Glutamatergic neuron (in vitro differentiated cells): ENCODE measurements at places on chromosomes 2 and 18. TPM values are rescaled to one million over a fixed set of nuclear protein-coding genes. Genes with fewer than 3 reads are reported as not detected.

TNS1 gene
- 3.2 TPM for total RNA-seq

DLX2 gene
- total RNA-seq, result 1.4 TPM

IL18R1 gene
- not detected for total RNA-seq

GATA6 gene
- 0.42 TPM for total RNA-seq

FKBP1B gene
- total RNA-seq, result 38.1 TPM

RESP18 gene
- not detected for total RNA-seq

SKOR2 gene
- 6.7 TPM for total RNA-seq

PRKAG3 gene
- not detected for total RNA-seq

KCNE4 gene
- total RNA-seq, result not detected

EFHD1 gene
- 0.71 TPM for total RNA-seq

CHAC2 gene
- 1.7 TPM for total RNA-seq

GALNT3 gene
- total RNA-seq, result 1.3 TPM

FOXI3 gene
- 0.34 TPM for total RNA-seq

ALKAL2 gene
- total RNA-seq, result 1.0 TPM

ERBB4 gene
- total RNA-seq, result 1.8 TPM
